Right kidney (tissue), 9 donors: ENCODE measurements at places on chromosomes 3 and 15.

DNA sequence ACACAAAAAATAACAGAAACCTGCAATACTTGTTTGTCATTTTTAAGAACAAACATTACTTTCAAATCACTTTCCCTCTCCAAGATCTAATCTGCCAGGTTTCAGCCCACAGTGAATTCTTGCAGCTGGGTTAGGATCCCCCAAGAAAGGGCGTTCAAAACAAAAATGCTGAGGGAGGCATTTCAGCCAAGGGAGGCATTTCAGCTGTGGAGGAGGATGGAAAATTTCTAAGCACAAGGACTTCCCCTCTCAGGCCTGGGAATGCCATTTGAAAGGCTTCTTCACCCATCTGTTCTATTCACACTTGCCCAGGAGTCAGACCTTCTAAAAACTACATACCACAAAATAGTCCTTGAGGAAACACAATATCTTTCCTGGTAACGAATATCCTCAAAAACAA lies 69.1 kb downstream of the P3H2 start:
- no peak for DNase-seq

DNA sequence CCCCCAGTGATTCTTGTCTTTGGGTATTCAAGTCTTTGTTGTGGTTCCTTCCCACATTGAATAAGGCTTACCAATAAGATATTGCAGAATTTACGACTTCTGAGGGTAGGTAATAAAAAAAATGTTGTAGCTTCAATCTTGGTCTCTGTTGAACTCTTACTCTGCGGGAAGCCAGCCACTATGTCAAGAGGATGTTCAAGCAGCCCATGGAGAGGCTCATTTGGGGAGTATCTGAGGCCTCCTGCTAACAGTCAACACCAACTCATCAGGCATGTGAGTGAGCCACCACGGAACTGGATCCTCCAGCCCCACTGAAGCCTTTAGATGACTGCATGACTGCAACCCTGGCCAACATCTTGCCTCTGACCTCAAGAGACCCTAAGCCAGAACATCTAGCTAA lies 3.2 kb upstream of the TBC1D23 start:
- no peak for DNase-seq

DNA sequence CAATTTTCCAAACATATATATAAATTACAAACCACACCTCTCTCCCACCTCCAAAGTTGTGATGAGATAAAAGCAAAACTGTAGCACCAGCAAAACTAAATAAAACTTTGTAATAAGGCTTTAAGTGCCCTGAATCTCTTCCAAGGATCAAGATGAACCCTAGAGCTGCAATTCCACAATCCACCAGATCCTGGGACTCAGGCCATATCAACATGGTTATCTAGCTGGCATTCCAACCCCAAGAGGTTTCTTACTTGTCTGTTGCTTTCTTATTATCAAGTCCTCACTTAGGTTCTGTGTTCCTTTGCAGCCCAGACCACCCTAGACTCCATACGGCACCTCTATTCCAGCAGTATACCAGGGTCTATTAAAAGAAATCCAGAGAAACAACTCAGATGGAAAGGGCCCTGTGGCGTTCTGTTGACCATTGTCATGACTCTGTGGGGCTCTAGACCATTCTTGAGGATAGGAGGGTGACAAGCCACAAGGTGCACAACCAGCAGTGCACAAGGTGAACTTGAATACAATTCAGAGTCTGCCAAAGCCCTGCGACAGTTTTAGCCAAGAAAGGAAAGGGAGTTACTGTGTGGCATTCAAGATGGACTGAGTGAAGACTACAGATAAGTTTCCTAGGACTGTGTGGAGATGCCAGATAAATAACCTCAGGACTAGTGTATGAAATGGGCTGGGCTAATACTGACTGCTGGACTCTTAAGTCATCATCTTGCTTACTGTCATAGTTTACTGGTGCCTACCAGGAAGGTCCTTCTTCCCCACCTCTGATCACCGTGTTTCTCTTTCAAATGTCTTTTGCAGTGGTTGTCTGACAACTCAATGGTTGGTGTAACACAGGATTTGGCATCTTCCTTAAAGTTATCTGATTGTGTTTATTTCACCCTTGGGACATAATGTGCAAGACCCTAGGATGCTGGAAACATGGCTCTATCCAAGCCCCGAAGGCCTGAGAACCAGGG lies 27.2 kb downstream of the ACKR2 start:
- DNase-seq = no peak

- DNase-seq = no peak
These were observed 79.6 kb downstream of the SOX2 start for GRCh38 chr3:181791056-181791955.

DNA sequence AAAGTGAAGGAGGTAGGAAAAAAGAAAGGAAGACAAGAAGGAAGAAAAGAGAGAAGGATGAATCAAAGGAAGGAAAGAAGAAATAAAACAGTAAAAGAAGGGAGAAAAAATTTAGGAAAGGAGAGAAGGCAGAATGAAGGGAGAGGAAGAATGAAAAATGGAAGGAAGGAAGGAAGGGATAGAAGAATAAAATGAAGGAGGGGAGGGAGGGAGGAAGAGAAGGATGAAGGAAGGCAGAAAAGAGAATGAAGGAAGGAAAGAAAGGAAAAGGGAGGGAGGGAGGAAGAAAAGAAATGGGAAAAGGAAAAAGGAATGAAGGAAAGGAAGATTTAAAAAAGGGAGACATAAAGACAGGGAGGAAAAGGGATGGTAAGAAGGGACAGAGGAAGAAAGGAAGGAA lies 393.7 kb upstream of the GRM7 start:
- no peak for DNase-seq

- no peak for DNase-seq
These were observed 50.9 kb downstream of the FEM1B start for GRCh38 chr15:68328443-68328842.
